Brain microvascular endothelial cell (primary cell): ENCODE measurements at places on chromosomes 2 and 18.
A peak's percentile ranks its signal among the peaks of the same experiment; 100 is the strongest.

DNA sequence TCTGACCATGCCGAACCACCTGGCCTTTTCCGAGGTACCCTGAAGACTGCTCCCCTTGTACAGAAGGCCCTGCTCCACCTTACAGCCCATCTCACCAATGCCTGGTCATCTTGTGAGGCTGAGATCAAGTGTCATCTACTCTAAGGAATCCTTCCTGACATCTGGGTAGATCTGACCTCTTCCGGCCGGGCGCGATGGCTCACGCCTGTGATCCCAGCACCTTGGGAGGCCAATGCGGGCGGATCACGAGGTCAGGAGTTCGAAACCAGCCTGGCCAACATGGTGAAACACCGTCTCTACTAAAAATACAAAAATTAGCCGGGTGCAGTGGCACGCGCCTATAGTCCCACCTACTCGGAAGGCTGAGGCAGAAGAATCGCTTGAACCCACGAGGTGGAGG lies 2.1 kb upstream of the RIOK3 start:
- DNase-seq, result no peak

GRCh38 chr2:106193690-106193976 lies 468 bp downstream of the UXS1 start:
- DNase-seq, result no peak

DNA sequence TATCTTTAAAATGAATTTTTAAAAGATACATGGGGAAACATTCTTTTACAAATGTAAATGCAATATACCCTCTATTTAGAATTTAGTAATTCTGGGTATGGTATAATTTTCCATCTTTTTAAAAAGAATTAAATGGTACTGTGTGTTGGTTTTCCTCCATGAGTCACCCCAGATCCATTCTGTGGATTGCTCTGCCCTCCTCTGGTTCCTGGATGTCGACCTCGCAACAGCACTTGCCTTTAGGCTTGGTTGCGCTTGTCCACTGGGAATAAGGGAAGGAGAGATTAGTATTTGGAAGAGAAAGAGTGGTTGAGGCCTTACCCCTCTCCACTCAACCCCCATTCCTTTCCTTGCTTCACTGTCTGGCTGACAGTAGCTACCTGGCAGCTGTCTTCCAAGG lies 90.4 kb downstream of the FTCDNL1 start:
- no peak for DNase-seq

GRCh38 chr2:25294573-25295462 lies 46.9 kb downstream of the DNMT3A start:
- DNase-seq, result peak; percentile 16

DNA sequence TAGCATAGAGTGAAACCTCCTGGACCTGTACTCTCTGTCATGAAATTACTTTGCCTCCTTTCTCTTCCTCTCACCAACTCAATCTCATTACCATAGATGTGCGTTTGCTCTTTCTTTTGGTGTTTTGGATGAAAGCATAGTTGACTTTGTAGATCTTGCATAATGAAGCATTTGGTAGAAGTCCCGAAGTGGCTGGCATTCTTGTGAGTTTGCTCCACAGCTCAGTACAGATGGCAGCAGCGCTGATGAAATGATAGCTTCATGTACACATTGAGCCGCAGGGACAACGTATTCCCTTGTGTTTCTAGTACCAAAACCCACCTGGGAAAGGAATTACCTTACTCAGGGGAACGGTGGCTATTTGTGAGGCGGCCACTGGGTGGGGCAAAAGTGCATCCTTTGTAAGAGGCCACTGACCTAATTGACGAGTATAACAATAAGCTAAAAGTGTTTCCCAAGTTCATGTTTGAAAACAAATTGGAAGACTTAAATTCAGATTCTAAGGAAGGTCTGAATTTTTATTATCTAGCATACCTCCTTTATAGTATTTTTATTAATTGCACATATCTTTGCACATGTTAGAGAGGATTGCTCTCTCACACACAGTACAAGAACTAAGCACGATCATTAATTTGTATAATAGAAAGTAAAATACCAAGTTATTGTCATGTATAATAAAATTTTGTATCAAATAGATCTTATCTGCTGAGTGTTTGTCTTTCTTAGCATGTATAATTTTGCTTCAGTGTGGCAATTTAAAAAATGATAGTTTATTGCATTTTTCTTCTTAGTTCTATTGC lies 25.4 kb upstream of the CDH7 start:
- no peak for DNase-seq

DNA sequence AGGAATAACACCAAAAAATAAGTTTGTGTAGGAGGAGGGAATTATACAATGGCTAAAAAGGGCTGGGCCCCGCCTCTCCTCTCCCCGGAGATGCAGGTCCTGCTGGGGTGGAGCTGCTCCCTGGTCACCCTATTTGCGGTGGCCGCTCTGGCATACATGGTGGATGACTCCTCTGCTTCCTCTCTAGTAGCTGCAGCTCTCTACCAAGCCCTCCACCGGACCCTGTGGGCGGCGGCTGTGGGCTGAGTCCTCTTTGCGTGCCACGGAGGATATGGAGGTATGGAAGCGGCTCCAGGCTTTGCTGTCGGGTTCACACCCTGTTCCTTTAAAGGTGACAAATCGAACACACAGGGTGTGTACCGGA lies 77.1 kb upstream of the SEC11C start:
- no peak for DNase-seq

- no peak for DNase-seq
These were observed 20.4 kb downstream of the GPD2 start for GRCh38 chr2:156456616-156457015.

- peak; percentile 24 for DNase-seq
These were observed 82.6 kb upstream of the TANK start for GRCh38 chr2:161077367-161078210.

DNA sequence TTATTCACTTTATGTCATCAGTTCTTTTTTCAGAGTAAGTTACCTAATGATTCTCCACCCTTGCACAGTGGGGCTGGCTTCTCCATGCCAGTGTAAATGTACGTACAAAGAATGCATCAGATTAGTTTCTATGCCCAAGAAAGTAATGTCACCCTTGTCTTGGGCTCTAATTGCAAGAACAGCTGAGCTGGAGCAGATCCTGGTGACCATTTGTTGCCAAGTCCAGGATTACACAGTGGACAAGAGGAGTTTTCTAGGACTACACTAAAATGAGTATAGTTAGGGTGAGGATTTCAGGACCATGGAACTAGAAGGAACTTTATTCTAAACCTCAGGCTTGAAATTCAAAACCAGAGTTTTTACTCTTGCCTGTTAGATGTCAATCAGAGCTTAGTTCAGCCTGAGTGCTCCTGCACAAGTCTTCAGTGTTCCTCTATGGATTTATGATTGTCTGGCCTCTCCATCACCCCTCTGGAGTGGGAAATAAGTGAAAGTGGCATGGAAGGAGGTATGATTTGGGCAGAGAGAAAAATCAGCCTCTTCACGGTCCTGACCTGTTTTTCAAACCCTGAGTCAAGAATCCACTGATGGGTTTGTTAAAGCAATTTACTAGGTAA lies 29.8 kb downstream of the PCBP1 start:
- DNase-seq, result no peak

GRCh38 chr2:162731917-162732804 lies 106.4 kb downstream of the KCNH7 start:
- no peak for DNase-seq

DNA sequence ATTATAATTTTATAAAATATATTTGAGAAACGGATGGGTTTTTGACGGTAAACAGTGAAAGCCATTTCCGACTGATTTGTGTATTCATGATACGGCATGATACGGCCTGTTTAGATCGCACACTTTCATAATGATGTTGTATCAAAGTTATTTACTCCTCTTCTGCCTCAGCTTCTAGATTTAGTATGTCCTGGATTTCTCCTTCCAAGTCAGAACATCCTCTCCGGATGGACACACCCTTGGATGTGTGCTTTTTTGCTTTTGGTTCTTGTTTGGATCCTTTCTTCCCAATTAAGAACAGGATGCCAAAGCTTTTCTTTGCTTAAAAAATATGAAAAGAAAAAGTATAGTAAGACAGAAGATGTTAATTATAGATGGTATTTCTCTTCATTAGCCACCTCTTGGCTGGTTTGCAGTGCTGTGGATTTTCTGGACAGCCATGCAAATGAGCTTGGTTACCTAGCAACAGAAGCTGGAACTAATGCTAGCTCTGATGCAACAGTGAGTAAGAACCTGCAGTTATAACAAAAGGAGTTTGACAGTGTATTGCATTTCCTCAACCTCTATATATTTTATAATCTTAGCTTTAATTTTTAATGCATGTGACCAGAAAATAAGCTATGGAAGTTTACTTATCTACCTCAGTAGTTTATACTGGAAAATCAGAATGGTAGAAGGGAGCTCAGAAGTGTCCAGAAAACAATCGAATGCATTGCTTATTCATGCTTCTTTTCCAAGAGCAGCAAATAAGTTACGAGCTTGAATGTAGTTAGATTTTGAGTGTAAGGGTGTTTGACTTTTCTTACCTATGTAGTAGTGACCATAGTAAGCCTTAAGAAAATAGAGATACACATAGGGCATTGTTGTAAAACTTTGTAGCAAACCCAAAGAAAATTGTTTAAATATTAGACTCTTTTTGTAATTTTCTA lies 27.9 kb downstream of the RMND5A start:
- peak; percentile 67 for DNase-seq

- DNase-seq, result peak; percentile 53
These were observed 41.7 kb upstream of the RND3 start for GRCh38 chr2:150528861-150529801.

- DNase-seq, result no peak
These were observed 42.2 kb downstream of the FRZB start for GRCh38 chr2:182824056-182824766.

GRCh38 chr2:230773039-230773773 lies 60.6 kb downstream of the CAB39 start:
- DNase-seq, result no peak

GRCh38 chr18:9239720-9240119 lies 94.9 kb upstream of the TWSG1 start:
- DNase-seq, result no peak

DNA sequence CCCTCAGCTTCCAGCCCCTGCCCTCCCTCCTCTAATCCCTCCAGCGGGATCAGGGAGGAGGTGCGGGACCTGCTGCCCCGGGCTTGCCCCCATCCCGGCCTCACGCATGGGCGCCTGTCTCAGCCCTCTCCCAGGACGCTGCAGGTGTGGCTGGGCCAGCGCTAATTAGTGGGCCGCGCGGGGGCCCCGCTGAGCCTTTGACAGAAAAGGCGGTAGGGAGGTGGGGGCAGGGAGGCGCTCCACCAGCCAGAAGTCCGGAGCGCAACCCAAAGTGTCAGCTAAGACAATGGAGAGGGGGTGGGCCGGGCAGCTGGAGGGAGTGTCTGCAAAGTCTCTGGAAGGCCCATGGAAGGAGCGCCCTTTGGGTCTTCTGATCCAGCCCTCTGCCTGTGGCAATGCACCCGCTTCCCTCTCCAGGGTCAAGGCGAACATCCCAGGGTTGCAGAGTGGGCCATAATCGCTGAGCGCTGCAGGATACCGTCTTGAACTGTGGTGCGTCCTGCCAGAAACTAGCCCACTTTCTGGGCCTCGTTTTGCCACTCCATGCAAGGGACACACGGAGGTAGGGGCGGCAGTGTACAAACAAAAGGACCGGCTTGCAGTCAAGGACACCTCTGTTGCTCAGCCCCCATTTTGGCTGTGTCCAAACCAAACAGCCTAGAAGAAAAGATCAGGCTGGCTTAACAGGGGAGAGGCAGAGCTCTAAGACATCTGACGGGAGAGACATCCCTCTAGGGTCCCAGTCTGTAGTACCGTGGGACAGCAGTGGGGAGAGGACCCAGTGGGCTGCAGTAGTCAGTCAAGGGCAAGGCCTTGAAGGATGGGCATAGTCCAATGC lies 3.5 kb downstream of the ATP6V1B1 start:
- no peak for DNase-seq
